ENCODE measurements at places on chromosomes 3 and 15.

- no peak for DNase-seq
These were observed 66.6 kb downstream of the LDHAL6B start for GRCh38 chr15:59273234-59273633.

DNA sequence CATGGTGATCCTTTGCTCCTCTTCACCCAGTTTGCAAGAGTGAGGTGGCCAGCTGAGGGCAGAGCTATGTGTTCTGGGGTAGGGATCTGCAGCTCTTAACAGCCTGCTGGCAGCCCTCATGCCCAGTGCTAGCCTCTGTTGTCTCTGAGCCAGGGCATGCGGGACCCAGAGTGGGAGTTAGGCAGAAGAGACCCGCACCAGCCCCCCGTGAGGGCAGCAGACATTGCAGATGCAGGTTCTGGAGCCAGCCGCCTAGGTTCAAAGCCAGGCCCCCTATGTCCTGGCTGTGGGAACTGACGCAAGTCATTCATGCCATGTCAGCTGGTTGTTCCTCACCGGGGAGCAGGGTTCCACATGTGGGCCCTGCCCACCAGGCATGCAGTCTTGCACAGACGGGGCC is 74.7 kb downstream of the DNAJB8 start:
- no peak for DNase-seq

- DNase-seq = no peak
These were observed 62.9 kb upstream of the RAP2B start for GRCh38 chr3:153099131-153099530.

GRCh38 chr3:177820683-177821316 is 623.5 kb upstream of the TBL1XR1 start:
- peak; percentile 70 for DNase-seq

DNA sequence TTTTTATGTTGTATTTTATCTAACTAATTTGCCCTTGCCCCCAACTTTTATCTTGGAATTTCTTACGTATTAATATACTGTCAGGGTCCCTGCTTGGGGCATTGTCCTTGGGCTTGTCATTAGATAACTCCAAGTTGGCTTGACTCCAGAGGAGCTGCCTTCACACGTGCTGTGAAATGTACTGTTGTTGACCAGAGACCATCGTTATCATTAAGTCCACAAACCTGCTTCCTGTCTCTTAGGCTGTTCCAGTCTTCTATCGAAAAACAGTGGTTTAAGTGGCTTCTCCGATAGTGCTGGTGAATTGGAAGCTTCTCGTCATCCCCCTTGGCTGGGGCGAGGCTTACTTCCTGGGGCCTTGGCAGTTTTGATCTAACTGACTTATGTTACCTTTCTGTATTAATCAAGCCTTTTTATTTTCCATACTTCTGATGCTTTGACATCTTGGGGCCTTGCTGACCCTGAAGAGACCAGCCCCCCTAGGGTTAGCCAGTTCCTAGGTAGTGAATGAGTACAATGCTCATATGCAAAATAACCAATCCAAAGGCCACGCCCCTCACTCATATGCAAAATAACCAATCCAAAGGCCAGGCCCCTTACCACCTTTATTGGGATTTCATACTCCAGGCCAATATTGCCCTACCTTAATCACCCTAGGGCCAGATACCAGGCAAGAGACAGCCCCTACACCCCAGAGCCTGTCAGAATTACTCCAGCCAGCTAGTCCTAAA is 164.5 kb downstream of the IGF1R start:
- no peak for DNase-seq

DNA sequence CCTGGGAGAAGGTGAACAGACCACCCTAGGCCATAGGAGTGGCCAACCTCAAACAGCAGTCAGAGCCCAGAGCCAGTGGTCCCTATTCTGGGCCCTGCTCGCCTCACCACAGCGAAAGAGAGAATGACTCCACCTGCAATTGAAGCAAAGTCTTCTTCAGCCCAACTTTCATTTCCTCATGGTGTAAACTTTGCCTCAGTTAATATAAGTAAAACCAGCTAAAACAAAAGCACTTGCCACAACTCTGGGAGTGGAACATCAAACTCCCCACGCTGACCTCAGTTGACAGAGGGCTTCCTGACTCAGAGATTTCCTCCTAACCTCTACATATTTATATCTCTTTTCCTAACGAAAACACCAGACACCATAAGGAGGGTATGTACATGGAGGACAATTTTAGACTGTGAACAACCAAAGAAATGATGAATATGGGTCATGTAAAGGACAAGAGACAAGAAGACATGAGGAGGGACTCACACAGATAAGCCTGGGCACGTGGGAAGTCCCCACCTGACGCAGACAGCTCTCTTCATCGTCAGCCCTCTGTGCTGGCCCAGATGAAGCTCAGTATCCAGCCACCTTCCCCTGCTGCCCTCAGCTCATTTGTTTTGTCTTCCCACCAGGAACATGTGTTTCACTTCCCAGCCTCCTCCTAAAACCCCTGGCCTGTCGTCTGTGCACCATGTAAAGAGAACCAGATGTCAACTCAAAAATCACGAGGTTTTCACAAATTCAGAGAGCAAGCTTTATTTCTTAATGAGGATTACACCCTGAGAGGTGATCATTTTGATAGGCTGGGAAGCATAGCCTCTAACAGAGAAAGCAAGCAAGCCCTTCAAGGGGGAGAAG is 140.9 kb downstream of the KCNMB2 start:
- no peak for DNase-seq

DNA sequence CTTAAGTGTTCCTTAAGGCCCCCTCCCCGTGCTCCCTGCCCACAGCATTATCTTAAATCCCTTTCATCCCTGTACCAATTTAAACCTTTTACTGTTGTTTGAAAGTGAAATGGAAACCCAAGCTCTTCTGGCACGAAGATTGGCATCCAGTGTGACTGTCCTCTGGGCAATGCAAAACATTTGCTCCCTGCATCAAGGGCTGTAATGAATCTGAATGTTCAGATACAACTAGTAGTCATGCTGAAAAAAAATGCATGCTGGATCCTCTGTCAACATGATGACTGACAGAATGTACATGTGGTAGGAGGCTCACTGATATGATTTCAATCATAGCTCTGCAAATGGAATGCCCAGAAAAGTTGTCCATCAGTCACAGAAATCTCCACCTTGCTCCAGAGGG is 8.1 kb upstream of the CDIN1 start:
- DNase-seq = no peak

DNA sequence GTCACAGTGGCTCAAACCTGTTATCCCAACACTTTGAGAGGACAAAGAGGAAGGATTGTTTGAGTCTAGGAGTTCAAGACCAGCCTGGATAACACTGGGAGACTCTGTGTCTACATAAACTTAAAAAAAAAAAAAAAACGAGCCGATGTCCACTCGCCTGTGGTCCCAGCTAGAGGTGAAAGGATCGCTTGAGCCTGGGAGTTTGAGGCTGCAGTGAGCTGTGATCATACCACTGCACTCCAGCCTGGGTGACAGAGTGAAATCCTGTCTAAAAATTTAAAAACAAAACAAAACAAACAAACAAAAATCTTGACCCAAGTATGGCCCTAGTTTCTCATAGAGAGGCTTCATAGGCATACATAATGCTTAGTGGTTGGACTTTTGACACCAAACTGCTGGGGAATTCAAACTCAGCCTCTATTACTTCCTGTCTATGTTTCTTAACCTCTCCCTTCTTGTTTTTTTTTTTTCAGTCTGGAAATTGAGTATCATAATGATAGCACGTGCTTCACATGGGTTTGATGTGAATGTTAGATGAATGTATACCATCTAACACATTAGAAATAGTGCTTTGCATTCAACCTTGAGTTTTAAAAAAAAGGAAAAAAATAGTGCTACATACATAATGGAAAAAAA is 46.4 kb upstream of the CAPN7 start:
- no peak for DNase-seq

DNA sequence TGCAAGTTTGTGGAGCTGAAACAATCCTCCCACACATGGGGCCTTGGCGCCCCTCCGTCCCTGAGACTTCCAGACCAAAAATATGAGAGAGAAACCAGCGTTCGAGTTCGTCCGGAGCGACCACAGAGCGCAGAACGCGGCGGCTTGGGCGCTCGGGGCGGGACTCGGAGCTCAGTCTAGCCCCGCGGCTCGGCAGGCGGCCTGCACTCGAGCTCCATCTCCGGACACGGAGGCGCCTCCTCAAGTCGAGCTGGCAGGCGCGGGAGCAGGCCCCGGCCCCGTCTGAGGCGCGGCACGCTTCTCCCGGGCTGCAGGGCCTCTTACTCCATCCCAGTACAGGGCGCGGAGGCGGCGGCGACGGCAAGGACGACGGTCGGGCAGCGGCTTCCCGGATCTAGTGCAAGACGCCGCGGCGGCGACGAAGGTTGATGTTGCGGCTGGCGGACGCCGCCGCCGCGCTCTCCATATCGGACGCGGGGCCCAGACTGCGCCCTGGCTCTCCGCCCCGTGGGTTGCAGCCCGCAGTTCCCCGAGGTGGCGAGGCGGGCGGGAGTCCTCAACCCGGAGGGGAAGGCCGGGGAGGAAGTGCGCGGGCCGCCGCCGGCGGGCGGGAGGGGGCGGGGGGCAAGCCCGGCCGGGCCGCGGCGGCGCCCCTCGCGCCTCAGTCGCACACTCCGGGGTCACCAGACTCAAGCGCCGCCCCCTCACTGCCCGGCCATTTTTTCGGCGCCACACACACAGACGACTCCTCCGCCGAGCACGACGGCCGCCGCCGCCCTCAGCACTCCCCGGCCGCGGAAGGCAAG is 674 bp downstream of the MSL2 start:
- peak; percentile 57 for DNase-seq
